Aorta (tissue), 5 donors: ENCODE measurements at places on chromosomes 6 and 20. TPM values are rescaled to one million over a fixed set of nuclear protein-coding genes. Genes with fewer than 3 reads are reported as not detected.

DNA sequence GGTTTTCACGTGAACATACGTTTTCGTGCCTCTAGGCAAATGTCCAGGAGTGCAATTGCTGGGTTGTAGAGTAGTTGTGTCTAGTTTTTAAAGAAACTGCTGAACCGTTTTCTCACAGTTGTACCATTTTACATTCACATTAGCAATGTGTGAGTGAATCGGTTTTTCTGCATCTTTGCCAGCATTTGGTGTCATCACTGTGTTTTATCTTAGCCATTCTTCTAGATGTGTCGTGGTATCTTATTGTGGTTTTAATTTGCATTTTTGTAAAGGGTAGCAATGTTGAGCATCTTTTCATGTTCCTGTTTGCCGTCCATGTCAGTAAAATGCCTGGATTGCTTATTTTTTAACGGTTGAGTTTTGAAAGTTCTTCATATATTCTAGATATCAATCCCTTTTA lies 10.2 kb downstream of the DOK5 start:
- H3K27ac ChIP-seq: no peak overlapping the region
- no peak for DNase-seq
- H3K4me1 ChIP-seq: no peaks in the 10 kb centered on the region
- no peaks in the 10 kb centered on the region for H3K27me3 ChIP-seq
- H3K36me3 ChIP-seq: no peaks in the 10 kb centered on the region
- H3K4me3 ChIP-seq: no peak overlapping the region

- peaks cover 2% of the 10 kb centered on the region for H3K4me1 ChIP-seq
- no peak overlapping the region for H3K4me3 ChIP-seq
- no peaks in the 10 kb centered on the region for H3K36me3 ChIP-seq
- no peak for DNase-seq
- H3K27ac ChIP-seq: no peak overlapping the region
Measured at GRCh38 chr6:105759015-105759414, 327.1 kb upstream of the PRDM1 start.

DNA sequence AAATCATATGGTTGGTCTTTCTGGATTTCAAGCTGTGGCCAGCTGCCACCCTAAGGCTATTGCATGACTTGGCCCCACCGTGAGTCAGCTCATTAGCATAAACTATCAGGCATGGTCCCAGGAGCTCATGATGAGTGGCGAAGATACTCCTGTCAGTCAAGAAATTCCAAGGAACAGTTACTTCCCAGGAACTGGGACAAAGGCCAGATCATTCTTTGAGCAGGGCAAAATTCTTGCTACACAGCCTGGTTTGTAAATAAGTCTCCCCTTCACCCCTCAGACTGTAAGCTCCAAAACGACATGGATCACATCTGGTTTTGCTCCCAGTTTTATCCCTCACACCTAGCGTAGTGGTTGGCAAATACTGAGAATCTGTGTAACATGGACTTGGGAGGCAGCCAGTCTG lies 33.0 kb upstream of the KIAA1586 start:
- no peak overlapping the region for H3K27ac ChIP-seq
- no peak for DNase-seq
- H3K4me3 ChIP-seq: no peak overlapping the region
- no peaks in the 10 kb centered on the region for H3K36me3 ChIP-seq
- H3K4me1 ChIP-seq: no peaks in the 10 kb centered on the region

The HCRTR2 gene
- total RNA-seq: not detected

GRCh38 chr6:86937219-86938079 lies at the start of gene HTR1E:
Gene HTR1E (plus strand): TSS chr6:86937528. CDS start chr6:87015335, 77,807 bp downstream.
- H3K27me3 ChIP-seq: no peaks in the 10 kb centered on the region
- H3K4me3 ChIP-seq: no peak within 1 kb of the TSS
- H3K36me3 ChIP-seq: no peaks in the 10 kb centered on the region
- no peak within 1 kb of the TSS for H3K27ac ChIP-seq
- DNase-seq: peak; percentile 69
- H3K4me1 ChIP-seq: no peaks in the 10 kb centered on the region

The INSM1 gene
- total RNA-seq: not detected

The ZSCAN31 gene
- total RNA-seq: 10.9 TPM

DNA sequence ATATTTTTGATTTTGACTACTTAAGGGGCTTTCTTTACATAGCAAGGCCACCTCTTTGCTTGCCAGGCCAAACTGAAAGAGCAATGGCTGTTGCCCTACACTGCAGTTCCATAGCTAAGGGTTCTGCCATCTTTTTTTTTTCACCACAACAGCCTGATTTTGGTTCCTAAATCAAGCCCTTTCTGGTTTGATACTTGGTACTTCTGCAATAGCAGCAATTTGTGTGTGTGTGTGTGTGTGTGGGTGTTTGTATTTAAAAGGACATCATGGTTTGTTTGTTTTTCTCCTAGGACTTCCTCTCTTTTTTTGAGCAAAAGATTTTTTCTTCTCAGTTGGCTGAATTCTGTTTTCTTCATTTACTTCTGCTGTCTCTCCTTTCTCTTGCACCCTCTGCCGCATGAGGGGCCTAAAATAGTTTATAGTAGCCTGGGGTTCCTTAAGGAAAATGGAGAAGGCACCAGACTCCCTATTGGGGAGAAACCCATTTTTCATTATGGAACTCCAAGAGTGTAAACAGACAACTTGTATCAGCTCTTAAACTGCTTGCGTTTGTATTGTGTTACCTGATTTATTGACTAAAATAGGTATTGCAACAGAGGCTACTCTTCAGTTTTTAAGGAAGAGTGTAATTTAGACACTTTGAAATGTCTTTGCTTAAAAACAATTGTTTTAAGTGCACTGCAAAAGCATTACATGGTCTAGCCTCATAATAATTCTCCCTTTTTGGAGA lies 12.2 kb upstream of the GCLC start:
- no peaks in the 10 kb centered on the region for H3K4me1 ChIP-seq
- DNase-seq: no peak
- H3K27ac ChIP-seq: no peak overlapping the region
- H3K36me3 ChIP-seq: no peaks in the 10 kb centered on the region
- H3K27me3 ChIP-seq: no peaks in the 10 kb centered on the region
- H3K4me3 ChIP-seq: no peak overlapping the region

- no peaks in the 10 kb centered on the region for H3K27me3 ChIP-seq
- H3K36me3 ChIP-seq: no peaks in the 10 kb centered on the region
- no peak overlapping the region for H3K27ac ChIP-seq
- no peak for DNase-seq
- H3K4me1 ChIP-seq: no peaks in the 10 kb centered on the region
Measured at GRCh38 chr6:10426781-10427279, 12.0 kb upstream of the TFAP2A start.

GRCh38 chr6:103011605-103012004 lies 1618.1 kb downstream of the GRIK2 start:
- no peaks in the 10 kb centered on the region for H3K4me1 ChIP-seq
- no peak overlapping the region for H3K4me3 ChIP-seq
- H3K27me3 ChIP-seq: no peaks in the 10 kb centered on the region
- no peak overlapping the region for H3K27ac ChIP-seq

DNA sequence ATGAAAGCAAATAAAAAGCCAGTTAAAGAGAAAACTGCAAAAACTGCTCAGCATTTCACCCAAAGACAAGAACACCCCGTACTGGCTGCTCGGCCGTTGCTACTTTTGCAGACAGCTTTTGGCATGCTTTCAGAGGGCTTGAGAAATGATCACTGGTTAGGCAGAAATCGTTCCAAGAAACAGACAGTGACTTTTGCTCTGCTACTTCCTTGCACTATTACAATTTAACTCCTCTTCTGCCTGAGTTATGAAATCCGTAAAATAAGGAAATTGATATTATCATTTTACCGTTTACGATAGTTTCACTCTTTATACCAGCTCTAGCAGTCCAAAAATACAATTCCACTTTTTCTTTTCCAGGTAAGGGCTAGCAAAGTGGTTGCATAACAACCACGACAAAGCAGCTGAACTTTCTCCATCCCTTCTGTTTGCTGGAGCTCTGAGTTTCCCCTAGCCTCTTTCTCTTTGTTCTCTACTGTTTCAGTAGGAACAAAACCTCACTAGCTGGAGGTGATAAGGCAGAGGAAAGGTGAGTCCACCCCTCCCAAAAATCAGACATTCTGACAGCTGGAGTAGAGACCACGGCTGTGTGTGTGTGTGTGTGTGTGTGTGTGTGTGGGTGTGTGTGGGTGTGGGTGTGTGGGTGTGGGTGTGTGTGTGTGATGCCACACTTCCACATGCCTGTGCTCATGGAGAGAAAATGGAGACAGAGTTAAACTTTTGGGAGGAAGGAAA lies 191.8 kb upstream of the RREB1 start:
- H3K4me1 ChIP-seq: no peaks in the 10 kb centered on the region
- H3K36me3 ChIP-seq: no peaks in the 10 kb centered on the region
- H3K4me3 ChIP-seq: no peak overlapping the region
- no peaks in the 10 kb centered on the region for H3K27me3 ChIP-seq
- no peak overlapping the region for H3K27ac ChIP-seq
- DNase-seq: no peak

DNA sequence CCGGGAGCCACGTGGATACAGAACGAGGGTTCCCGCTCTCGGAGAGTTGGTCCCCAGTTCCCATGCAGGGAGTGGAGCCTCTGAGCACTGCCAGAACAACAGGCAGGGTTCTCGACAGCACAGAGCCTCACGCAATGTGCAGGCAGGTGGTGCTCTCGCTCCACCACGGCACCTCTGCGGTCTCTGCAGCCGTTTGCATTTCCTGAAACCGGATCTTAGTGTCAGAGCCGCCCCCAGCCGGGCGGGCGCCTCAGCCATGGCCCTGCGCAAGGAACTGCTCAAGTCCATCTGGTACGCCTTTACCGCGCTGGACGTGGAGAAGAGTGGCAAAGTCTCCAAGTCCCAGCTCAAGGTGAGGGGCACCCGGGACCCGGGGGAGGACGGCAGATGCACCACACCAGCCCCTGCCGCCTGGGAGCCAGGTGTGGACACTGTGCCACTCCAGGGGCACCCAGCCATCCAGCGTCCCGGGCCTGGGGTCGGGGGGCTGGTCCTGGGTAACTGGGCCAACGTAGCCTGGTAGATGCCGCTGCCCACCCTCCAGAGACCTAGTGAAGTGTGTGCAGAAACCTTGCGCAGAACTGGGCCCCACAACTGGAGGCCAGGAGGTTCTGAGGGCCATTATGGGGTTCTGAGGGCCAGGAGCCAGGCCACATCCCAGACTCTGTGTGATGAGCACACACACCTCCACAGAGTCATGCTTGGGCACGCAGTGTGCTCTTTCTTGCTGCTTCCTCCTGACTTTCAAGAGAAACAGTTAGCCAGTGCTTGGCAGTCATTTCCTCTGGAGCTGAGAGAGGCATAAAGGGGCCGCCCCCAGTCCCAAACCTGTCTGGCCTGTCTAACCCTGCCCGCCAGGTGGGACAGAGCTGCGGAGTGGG lies at the start of gene DEF6:
Gene DEF6 (plus strand): TSS at position 218 of the 881 bp plus-strand sequence. CDS start 39 bp downstream, at position 257.
- DNase-seq: peak; percentile 87
- H3K4me1 ChIP-seq: no peaks in the 10 kb centered on the region
- H3K27me3 ChIP-seq: no peaks in the 10 kb centered on the region
- H3K36me3 ChIP-seq: no peaks in the 10 kb centered on the region

The BNIP5 gene
- not detected for total RNA-seq

The DCBLD1 gene
- 16.8 TPM for total RNA-seq

DNA sequence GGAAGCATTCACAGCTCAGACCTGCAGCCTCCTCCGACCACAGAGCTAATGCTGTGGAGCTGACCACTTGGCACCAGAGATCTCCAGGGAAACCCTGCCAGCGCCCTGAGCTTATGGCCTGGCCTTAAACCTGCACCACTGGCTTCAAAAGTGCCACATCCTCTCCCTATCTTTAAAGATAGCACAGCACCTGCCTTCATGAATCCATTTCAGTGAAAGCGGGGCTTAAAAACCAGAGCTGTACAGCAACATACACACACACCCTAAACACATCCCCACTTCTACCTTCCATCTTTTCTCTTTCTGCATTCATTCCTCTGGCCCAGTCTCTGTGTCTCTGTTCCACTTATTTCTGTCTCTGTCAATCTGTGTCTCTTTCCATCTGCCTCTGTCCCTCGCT lies 59.8 kb upstream of the CCDC167 start:
- H3K4me1 ChIP-seq: no peaks in the 10 kb centered on the region
- no peaks in the 10 kb centered on the region for H3K36me3 ChIP-seq
- no peaks in the 10 kb centered on the region for H3K27me3 ChIP-seq
- no peak overlapping the region for H3K27ac ChIP-seq
- DNase-seq: no peak

DNA sequence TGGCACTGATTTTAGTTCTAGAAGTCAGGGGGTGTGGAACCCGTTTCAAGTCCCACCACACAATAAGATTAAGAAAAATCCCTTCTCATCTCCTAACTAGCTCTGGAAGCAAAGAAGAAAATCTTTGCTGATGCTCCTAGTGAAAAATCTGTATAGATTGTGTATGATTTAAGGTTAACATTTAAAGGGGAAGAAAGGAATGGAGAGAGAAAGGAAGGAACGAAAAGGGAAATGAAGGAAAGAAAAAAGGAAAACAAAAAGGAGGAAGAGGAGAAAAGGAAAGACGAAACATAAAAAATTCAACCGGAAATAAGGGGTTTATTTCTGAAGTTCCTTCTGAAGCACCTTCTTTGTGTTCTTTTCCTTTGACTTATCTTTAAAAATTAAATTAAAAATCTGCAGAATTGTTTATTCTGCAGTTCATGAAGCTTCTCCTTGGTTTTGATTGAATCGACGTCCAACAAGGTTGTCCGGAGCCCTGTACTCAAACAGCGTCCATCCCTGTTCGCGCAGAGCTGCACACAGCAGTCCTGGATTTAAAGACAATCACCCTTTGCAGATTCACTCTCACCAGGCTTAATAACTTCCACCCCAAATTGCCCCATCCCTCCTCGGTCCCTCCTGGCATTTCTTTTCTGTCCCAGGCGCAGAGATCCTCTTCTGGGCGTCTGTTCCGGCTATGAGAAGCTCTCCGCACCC lies 1.6 kb upstream of the TFAP2B start:
- H3K4me3 ChIP-seq: no peak overlapping the region
- H3K4me1 ChIP-seq: no peaks in the 10 kb centered on the region
- H3K27me3 ChIP-seq: no peaks in the 10 kb centered on the region
- no peaks in the 10 kb centered on the region for H3K36me3 ChIP-seq
- H3K27ac ChIP-seq: no peak overlapping the region

DNA sequence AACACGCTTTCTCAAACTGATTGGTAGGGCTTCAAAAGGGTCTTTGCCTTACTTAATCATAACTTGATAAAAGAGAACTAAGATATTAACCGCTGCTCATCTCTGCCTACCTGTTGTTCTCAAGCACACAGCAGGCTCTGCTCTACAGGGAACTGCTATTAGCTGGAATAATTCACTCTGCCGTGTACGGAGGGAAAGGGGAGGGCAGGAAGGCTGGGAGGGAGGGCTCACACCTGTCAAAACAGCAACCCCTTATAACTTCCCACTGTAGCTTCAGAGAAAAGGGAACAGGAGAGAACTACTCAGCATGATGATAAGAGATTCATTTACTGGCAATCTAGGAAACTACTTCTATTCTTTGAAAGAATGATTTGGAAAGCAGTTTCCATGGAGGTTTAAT lies 75.1 kb downstream of the ZMYND8 start:
- peaks cover 2% of the 10 kb centered on the region for H3K4me1 ChIP-seq
- no peaks in the 10 kb centered on the region for H3K27me3 ChIP-seq
- H3K4me3 ChIP-seq: no peak overlapping the region
- peaks cover 2% of the 10 kb centered on the region for H3K36me3 ChIP-seq
- no peak for DNase-seq

GRCh38 chr6:90701146-90701781 lies 114.4 kb upstream of the MAP3K7 start:
- H3K4me1 ChIP-seq: no peaks in the 10 kb centered on the region
- no peak for DNase-seq
- H3K27me3 ChIP-seq: no peaks in the 10 kb centered on the region
- H3K27ac ChIP-seq: no peak overlapping the region
